Dorsolateral prefrontal cortex (tissue), 122 donors: ENCODE measurements at places on chromosomes 4 and X.
A peak's percentile ranks its signal among the peaks of the same experiment; 100 is the strongest.

GRCh38 chr4:38003102-38003501 is 42.9 kb downstream of the PTTG2 start:
- DNase-seq: no peak

DNA sequence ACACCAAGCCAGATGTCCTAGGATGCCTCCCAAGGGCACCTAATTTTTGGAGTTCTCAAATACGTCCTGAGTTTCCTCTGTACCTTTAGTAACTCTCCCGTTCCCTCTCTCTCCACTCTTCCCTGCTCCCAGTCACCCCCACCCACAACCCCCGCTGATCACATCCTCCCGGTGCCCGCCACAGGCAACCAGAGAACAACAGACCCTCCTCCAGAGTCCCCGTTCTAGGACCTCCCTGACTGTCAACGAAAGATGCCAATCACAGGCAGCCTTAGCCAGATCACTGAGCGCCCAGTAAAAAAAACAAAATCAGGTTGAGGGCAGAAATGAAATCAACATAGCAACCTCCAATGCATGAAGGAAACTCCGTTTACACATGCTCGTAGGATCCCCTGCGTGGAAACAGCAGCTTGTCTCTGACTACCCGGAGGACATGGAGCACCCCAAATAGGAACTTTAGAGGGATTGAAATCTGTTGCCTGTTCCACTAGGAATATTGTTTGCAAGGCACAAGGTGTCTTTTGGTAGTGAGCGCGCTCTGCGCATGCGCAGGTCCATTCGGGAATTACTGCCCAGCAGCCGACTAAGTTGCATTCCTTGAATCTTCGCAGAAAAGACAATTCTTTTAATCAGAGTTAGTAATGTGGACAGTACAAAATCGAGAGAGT is at the start of gene GABRB1:
Gene GABRB1 (plus strand): TSS at position 557 of the 668 bp plus-strand sequence.
- peak; percentile 82 for DNase-seq

GRCh38 chr4:153622778-153623240 is 61.3 kb upstream of the TLR2 start:
- DNase-seq: no peak

DNA sequence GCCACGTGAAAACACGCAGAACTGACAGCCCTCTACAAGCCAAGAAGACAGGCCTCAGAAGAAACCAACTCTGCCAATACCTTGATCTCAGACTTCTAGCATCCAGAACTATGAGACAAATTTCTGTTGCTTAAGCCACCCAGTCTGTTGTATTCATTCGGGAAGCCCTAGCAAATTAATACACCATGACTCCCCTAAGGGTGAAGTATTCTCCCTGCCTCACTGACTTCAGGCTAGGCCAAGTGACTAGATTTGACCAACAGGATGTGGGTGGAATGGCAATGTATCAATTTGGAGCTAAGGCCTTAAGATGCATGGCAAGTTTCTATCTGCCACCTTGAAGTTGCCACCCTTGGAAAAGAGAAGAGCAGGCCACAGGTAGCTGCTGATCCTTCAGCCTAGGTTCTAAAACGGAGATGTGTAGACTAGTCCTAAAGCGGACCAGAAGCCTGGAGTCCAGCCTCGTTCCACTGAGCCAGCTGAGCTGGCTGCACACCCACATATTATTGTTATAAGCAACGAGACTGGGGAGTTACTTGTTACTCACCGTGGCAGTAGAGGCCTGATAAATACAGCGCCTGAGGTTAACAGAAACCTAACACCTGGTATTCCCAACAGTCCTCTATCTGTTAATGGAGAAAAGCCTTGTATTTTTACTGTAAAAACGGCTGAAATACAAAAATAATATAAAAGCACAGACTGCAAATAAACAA is 16.4 kb downstream of the SCARB2 start:
- DNase-seq: no peak

DNA sequence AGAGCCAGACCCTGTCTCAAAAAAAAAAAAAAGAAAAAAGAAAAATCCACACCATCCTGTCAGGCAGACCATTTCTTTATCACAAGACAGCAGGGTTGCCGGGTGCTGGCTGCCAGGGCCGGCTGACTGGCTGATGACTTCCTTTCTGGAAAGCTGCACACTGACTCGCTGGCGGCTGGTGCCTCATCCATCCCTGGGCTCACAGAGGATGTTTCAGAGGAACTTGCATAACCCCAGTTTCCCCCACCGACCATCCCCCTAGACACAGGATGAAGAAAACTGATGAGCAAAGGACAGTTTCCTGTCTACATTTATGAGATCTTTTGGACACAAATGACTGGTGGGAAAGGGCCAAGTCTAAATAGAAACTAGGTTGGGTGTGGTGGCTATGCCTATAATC is 14.1 kb downstream of the HPSE start:
- DNase-seq: peak; percentile 32

DNA sequence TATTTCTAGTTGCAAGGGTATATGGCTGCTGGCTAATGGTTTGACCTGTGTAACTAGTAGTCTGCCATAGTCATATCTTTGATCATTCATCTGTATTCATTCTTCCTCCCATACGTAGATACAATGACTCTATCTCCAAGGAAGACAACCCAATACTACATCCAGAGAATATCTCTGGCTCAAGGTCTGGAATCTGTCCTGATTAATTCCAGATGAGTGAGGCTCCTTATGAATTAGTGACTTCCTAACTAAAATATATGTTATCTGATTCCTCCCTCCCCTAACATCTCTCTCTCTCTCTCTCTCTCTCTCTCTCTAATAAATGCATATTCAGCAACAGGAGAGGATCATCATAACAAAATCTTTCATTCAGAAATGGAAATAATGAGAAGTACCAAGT is 641.5 kb downstream of the FAT4 start:
- DNase-seq: no peak

- no peak for DNase-seq
Observed at GRCh38 chrX:12339921-12340320, 201.6 kb downstream of the FRMPD4 start.

DNA sequence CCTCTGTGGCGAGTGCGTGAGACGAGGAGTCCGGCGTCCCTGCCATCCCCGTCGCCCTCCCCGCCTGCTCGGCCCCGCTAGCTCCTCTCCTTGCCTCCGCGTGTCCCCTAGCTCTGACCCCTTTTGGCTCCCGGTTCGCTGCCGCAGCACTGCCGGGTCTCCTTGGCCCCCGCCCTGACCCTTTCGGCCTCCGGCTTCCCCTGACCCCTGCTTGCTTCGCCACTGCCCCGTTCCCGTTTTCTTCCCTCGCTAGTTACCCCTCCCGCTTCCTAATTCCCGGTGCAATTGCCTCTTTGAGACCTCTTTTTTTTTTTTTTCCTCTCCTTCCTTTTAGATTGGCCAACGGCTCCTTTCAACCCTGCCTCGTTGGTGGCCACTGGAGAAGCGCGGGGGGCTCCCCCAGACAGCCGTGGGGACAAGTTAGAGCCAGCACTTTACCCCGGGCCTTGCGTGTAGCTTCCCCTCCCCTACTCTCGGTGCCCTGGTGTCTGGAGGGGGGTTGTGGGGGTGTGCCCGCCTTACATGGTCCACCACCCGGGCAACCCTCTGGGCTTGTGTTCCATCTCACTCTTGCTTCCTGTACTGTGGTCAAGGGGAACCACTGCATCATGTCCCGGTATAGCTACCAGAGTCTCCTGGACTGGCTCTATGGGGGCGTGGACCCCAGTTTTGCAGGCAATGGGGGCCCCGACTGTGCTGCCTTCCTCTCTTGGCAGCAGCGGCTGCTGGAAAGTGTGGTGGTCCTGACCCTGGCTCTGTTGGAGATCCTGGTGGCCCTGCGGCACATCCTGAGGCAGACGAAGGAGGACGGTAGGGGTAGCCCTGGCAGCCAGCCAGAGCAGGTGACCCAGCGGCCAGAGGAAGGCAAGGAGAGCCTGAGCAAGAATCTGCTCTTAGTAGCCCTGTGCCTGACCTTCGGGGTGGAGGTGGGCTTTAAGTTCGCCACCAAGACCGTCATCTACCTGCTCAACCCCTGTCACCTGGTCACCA is 548 bp downstream of the TMEM164 start:
- DNase-seq: no peak

- DNase-seq: no peak
Observed at GRCh38 chr4:47213971-47214370, 182.6 kb downstream of the GABRB1 start.

DNA sequence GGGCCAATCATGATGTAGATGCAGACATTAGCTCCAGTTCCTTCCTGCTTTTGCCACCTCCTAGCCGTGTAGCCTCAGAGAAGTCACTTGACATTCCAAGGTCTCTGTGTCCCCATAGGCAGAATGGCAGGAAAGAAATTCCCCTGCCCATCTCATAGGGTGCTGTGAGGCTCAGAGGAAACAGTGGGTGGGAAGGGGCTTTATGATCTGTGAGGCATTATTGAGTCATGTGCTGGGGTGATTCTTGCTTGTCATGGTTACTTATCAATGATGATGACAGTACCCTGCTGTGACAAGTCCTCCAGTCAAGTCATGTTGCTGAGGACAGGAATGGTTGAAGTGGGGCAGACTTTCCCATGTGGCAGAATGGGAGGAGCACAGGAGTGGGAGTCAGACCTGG is 63.7 kb downstream of the MSX1 start:
- DNase-seq: no peak

- no peak for DNase-seq
Observed at GRCh38 chrX:13005661-13006473, 31.0 kb downstream of the TMSB4X start.

- DNase-seq: no peak
Observed at GRCh38 chr4:122218762-122219161, 66.6 kb downstream of the BLTP1 start.

- DNase-seq: no peak
Observed at GRCh38 chrX:68433981-68434299, 645 bp upstream of the OPHN1 start.

- DNase-seq: no peak
Observed at GRCh38 chr4:174213731-174214100, 69.8 kb downstream of the FBXO8 start.
